Fibroblast of pulmonary artery (primary cell): ENCODE measurements at places on chromosomes 7 and 10.

DNA sequence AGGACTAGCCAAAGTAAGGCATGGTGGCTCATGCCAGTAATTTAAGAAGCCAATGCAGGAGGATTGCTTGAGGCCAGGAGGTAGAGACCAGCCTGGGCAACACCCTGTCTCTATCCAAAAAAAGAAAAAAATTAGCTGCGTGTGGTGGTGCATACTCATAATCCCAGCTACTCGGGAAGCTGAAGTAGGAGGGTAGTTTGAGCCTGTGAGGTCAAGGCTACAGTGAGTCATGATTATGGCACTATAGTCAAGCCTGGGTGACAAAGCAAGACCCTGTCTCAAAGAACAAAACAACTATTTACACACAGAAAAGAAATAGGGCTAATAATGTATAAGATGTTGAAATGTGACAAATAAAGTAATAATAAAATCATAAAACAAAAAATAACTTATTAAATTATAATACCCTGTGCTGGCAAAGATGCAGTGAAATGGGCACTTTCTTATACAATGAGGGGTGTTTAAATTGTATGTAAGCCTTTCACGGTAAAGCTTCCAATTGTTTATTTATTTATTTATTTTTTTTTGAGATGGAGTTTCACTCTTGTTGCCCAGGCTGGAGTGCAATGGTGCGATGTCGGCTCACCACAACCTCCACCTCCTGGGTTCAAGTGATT lies 175.2 kb downstream of the TPST1 start:
- peak; percentile 21 for DNase-seq

- peak; percentile 72 for DNase-seq
These were observed 575.6 kb downstream of the ARL4A start for GRCh38 chr7:13262929-13263530.

GRCh38 chr7:136342251-136342650 lies 365.1 kb upstream of the MTPN start:
- no peak for DNase-seq

DNA sequence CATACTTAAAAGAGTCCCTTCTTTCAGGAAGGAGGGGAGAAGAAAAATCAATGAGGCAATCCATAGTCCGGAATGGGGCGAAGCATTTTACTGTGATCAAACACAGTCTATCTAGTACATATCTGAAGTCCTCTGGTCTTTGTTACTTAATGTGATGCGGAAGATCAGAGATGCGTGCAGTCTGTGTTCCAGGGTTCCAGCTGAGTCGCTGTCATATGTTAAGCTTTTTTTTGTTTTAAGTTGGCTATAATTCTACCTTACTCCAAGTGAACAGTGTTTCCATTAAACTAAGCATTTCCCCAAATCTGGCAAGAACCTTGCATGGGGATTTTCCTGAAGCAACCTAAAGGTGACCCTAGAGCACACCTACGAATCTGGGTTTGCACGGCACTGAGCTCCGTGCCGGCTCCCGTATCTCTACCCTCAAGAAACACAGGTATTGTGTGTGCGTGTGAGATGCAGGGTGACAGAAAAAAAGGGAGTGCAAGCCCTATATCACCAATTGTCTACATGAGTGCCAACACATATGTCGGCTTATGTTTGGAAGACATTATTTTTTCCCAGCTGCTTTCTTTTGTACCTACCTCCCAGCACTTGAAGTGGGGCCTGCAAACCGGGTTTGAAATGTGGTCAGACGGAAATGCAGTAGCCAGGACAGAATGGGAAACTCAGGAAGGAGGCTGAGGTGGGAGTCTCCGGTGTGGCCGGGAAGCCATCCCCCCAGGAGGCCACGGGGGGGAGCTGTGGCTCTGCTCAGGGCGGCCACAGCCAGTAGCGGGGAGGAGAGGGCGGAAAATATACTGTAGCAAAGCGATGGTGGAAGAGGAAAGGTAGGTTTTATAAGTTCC lies 435.8 kb upstream of the MGMT start:
- peak; percentile 64 for DNase-seq

GRCh38 chr7:1926908-1927306 lies 256.8 kb downstream of the ELFN1 start:
- DNase-seq, result no peak

DNA sequence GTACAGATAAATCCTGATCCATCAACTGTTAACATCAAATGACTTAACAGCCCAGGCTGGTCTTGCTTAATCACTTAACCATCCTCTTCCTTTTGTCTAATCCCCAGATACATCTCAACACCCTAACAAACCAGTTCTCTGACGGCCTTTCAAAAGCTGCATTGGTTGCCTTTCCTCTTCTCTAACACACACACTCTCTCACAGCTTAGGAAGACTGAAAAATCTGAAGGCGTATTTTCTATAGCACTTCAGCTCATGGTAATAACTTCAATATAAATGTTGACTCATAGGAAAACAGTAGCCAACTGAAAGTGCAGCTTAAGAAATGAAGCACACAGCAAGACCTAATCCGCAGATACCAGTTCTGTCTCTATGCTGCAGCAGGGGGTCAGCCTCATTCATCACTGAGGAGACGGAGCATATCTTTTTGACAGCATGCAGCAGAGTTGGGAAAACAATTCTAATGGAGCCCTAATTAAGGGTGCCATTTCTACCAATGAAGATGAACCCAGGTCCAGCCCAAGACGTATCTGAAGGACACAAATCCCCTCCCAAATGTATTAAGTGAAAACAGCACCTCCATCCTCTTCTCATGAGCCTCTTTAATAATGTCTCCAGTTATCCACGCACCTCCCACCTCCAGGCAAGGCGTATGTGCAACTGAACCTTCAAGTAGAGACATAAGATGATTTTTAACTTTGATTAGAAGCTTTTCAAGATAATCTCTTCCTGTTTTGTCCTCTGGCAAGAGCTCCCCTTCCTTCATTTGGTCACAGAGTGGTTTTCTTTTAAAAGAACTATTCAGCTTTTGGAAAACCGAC lies 211.7 kb upstream of the NFE2L3 start:
- no peak for DNase-seq

DNA sequence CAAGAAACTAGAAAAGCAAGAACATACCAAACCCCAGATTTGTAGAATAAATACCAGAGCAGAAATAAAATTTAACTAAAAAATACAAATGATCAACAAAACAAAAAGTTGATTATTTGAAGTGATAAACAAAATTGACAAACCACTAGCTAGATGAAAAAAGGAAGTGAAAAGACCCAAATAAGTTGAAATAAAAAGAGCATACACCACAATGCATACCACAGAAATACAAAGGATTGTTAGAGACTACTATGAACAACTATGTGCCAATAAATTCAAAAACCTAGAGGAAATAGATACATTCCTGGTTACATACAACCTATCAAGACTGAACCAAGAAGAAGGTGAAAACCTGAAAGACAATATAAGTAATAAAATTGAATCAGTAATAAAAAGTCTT lies 333.4 kb downstream of the SH2D4B start:
- DNase-seq, result no peak

DNA sequence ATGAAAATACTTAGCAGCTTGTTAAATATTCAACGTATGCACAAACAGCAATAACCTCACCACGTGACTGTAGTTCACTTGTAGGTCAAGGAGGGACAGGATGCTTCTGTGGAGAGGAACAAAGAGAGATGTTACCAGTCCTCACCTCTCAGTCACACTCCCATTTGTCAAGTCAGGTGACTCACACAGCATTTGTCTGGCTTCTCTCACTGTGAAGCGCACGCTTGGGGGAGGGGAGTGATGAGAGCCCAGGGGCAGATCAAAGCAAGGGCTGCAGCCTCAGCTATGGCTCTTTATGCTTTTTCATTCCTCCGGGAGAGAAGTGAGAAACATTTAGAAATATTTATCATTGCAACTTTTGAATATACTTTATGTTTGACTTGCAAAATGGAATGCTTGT lies 2.9 kb upstream of the RBM20 start:
- DNase-seq, result peak; percentile 13

DNA sequence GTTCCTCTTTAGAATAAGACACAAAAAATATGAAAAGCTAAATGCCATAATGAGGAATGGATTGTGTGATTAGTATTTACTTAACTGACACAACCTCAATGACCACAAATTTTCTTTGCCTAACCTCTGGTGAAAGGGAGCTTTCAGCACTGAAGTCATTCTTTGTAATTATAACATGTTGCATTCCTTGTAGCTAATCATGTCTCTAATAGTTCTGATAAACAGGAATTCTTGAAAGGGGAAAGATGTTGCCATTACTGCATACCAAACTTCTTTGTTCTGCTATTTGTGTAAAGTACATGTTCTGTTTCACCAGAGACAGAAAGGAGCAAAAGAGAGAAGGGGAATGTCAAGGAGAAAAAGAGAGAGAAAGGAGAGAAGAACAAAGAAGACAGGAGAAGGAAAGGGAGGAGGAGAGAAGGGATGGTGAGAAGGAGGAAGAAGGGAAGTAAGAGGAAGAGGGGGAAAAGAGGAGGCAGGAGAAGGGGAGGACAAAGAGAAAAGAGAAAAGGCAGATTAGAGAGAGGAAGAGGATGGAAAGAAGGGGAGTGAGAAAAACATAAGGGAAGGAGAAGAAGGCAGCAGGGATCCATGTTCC lies 120.9 kb downstream of the SEMA3D start:
- peak; percentile 17 for DNase-seq

DNA sequence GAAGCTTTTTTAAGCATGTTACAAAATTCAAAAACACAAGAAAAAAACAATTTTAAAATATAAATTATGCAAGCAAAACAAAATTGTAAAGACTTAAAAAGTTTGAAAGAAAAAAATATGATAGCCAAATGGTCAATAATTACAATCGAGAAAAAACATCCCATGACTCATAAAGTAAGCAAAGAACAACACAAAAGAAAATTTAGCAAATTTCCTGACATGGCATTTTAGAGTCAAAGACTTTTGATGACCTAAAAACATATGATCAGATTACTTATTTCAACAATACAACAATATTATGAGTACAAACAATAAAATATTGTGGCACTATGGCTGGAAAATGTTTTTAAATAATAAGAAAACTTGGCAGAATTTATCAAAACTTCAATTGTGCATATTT lies 312.1 kb upstream of the MEOX2 start:
- no peak for DNase-seq

DNA sequence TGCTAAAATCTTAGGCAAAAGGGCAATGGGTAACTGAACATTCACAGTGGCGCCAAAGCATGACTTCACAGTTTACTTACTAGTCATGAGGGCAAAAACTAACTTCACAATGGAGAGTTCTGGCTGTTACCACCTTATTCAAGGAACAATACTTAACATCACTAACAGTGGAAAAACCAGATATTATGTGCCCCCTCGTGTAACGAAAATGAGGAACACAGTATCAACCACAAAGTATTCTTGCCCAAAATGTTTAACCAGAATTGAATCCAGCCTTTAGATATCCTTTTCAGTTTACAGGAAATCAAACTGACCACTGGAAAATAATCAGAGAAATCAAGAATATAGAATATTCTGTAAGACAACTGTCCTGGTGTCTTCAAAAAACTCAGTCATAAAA lies 9.5 kb downstream of the C7orf25 start:
- no peak for DNase-seq

DNA sequence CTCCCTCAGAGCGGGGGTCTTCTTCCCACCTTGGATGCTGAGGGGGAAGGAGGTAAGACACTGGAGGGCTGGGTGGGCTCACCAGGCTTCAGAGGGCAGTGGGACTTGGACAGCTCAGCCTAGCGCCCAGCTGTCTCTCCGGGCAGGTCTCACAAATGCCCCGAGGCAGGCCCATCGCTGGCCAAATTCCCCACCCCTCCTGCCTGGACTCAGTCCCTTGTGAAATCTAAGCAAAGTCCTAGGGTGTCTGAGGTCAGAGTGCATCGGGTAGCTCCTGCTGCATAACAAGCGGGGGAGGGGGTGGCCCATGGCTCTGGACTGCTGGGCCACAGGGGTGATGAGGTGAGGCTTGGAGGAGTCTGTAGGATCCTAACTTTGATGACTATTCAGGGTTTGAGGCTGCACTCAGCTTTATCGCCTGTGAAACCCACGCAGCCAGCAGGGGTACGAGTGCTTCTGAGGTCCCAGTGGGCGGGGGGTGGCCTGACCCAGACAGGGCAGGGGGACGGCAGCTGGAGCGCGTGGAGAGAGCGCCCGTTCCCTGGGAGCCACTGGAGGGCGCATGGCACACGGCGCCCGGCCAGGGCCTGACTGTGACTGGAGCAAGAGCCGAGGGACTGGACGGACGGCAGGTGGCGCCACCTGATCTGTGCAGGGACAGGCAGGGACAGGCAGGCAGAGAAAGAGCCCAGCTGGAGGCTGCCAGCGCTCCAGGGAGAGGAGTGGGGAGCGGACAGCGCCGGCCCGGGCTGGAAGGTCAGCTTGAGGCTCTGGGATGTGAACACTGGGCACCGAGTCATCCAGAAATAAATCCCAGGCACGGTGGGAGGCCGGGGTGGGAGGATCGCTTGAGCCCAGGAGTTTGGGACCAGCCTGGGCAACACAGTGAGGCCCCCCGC lies 10.0 kb downstream of the CYP2W1 start:
- DNase-seq, result peak; percentile 96

- DNase-seq, result no peak
These were observed 583.6 kb upstream of the MGMT start for GRCh38 chr10:128883231-128884032.

DNA sequence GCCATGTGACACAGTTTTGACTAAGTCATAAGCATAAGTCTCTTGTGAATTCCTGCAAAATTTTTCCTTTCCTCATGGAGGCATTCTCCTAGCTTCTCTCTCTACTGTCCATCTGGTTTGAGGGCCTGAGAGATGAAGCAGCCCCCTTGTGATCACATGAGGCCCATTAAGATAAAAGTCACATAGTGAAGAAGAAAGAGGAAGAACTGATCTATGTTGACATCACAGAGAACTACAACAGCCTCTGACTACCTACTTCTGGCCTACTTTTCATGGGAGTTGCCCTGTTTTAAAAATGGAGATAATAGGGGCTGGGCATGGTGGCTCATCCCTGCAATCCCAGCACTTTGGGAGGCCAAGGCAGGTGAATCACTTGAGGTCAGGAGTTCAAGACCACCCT lies 50.4 kb downstream of the TFEC start:
- no peak for DNase-seq

DNA sequence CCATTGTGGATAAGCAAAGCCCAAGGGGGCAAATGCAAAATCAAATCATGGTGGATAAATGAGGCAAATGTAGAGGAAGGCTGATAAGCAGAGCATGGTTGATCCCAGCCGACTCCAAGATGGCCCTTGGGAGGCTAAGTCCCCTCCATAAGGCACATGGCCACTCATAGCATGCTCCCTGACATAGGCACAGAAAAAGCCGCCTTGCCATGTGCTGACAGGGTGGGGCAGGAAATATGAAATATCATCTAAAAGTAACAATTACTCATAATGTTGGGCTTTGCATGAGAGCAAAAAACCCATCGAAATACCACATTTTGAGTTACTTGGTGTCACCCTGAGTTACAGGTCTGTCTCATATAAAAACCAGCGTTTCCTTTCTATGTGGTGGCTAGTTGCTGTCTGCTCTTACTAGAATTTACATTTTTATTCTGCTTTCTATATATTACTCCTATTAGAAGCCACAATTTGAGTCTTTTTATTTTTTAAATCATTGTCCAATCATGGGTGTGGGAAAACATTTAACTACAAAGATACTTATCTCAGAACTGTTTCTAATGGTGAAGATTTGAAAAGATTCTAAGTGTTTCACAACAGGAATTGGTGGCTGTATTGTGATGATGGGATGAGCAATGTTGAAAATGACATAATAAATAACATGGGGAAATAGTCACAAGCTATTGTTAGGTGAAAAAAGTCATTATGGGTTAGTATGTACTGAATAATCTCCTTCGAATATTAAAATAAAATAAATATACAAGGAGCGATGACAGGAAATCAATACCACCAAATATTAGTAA lies 102.7 kb downstream of the CUBN start:
- peak; percentile 59 for DNase-seq

GRCh38 chr7:50768485-50769474 lies 13.9 kb downstream of the GRB10 start:
- DNase-seq, result no peak
